ENCODE measurements at places on chromosomes 7 and 10. TPM values are rescaled to one million over a fixed set of nuclear protein-coding genes. Genes with fewer than 3 reads are reported as not detected.

DNA sequence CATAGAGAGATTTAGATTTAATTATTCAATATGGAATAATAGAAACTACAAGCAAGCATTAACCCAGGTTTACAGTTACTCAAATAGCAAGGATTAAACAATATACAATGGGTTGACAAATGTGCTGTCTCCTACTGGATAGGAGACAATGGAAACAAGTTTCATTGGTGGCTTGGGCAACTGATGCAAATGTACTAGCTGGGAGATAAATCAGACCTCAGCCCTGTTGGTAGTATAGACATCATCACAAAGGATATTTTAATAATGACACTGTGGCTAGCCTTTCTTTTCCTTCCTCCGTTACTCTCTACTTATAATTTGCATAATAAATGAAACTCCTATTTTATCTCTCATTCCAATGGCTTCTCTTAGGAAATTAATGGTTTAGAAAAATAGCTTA lies 96.5 kb upstream of the DKK1 start:
- H3K36me3 ChIP-seq, result no peaks in the 10 kb centered on the region
- no peak overlapping the region for H3K27ac ChIP-seq
- no peak for DNase-seq
- no peaks in the 10 kb centered on the region for H3K4me1 ChIP-seq
- no peak overlapping the region for H3K4me3 ChIP-seq

DNA sequence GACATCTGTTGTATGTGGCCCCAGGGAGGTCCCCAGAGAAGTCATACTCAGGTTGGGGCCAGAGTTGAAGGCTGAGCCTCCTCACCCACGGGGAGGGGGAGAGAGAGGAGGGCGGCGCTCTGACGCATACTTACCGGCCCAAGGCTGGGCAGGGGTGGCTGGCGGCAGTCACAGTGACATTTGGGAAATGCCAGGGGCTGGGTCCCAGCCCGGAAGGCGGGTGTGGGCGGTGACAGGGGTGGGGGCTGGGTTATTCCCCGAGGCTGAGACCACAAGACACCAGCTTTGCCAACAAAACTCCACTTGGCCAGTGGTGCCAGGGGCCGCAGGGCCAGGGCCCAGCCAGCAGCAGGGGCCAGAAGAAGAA lies 41.1 kb downstream of the RASGEF1A start:
- peaks cover 37% of the 10 kb centered on the region for H3K4me1 ChIP-seq
- H3K27me3 ChIP-seq, result peaks cover 18% of the 10 kb centered on the region
- no peaks in the 10 kb centered on the region for H3K36me3 ChIP-seq
- peak overlapping the region; percentile 61 for H3K27ac ChIP-seq

- no peak overlapping the region for H3K4me3 ChIP-seq
- no peak for DNase-seq
- no peak overlapping the region for H3K27ac ChIP-seq
- peaks cover 4% of the 10 kb centered on the region for H3K4me1 ChIP-seq
- no peaks in the 10 kb centered on the region for H3K36me3 ChIP-seq
- H3K27me3 ChIP-seq, result peaks cover 43% of the 10 kb centered on the region
These were observed 80.5 kb upstream of the PRKG1 start for GRCh38 chr10:50993771-50994251.

- DNase-seq, result no peak
- no peak overlapping the region for H3K27ac ChIP-seq
- H3K4me1 ChIP-seq, result no peaks in the 10 kb centered on the region
These were observed 10.8 kb downstream of the SLIT1 start for GRCh38 chr10:97174941-97175340.

DNA sequence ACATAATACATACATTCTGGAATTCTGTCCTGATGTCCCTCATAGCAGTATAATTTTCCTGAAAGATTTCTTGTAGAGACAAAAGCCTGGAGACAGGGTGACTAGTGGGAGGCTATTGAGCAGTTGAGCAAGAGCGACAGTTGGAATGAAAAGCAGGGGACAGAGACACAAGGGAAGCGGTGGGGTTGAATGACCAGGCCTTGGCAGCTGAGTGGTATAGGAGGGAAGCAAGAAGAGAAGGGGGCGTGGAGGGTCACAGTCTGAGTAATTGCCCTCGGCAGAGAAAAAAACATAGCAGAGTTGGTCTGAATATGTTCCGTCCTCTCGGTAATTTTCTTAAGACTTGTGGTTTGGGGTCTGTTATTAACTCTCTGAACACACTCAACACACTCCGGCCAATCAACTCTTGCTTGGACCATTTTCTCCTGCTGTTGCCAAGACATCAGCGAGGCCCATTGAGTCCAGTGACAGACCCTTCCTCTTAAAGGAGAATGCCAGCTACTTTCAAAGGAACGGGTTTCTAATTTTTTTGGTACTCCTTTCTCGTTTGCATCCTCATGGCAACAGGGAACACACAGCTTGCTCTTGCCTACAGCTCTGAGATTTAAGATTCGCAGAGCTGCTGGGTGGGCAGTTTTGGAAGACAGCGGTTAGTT lies 5.3 kb upstream of the ACTR3B start:
- no peak overlapping the region for H3K27ac ChIP-seq
- DNase-seq, result no peak
- no peaks in the 10 kb centered on the region for H3K36me3 ChIP-seq

The WDR86 gene
- 0.25 TPM for total RNA-seq

Data from activated CD8-positive, alpha-beta T cell treated with anti-CD3 and anti-CD28 coated beads for 36 hours (primary cell).